ENCODE measurements at places on chromosomes 5 and 9.

- DNase-seq, result no peak
These were observed 2.8 kb downstream of the RAD17 start for GRCh38 chr5:69372394-69372793.

DNA sequence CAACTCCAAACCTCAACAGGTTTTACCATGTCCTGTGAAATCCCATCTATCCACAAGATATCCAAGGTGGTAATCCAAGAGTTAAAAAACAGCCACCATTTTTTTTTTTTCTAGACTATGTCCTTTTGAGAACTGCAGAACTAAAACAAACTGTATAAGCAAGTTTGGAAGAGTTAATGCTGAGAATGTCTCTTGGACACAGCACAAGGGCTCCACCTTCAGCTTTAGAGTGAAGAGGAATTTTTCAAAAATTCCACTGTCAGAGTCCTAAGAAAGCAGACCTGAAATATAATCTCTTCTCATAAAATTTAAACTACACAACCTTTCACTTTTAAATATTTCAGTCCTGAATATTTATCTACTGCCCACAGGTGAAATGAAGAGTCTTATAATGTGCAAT, 167.8 kb upstream of the CCNG1 start:
- DNase-seq, result no peak

DNA sequence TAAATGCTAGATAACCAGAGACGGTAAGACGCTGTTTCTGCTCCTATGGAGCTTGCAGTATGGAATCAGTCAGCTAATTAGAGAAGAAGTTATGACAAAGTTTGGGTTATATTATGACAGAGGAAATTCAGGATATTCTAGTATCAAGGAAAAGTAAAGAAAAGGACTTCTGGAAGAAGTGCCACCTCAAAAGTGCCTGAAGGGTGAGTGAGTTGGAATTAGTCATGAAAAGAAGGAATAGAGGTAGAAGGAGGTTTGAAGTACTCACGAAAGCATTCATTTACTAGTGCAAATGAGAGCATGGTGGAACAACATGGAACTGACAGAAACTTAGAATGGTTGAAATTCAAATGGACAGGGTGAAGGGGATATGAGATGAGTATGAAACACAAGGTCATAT, 40.4 kb upstream of the MTAP start:
- no peak for DNase-seq

DNA sequence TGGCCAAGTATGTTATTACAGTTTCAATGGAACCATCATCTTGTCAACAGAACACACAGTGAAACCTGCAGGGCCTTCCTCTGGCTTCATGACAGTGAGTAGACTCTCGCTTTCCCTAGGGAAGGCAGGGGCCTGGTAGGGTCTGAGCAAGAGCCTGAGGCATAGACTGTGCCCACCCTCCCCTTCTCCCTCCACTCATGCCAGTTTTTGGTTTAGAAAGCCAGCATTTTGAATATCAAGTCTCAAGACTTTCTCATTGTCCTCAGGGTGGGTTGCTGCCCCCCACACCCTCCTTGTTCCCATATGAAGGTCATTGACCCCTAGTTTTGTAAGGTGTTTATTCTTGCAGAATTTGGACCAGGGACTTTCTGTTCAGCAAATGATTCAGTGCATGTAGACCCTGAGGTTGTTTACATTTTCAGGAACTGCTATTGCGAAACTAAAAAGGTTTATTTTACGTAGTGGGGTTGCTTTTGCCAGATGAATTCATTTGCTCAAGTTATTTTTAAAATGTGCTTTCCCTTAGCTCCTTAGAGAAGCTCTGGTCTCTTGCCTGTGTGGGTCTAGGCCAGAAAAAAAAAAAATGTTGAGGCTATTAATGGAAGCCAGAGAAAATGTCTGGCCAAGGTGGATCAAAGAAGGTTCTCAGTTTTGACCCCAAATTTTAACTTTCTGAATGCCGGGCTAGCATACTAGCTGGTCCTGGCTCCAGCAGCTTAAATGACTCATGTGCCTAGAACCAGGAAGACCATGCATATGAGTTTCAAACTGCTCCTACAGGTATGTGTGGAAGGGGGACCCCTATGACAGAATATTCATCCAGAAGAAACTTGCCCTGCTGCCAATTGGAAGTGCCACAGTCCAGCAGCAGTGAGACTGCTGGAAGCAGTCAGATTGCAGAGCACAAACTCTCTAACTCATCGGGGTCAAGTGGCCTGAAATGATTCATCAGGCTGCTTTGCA, 10.1 kb upstream of the MOB3B start:
- no peak for DNase-seq

GRCh38 chr5:60248901-60249300, 355.4 kb upstream of the PDE4D start:
- no peak for DNase-seq

DNA sequence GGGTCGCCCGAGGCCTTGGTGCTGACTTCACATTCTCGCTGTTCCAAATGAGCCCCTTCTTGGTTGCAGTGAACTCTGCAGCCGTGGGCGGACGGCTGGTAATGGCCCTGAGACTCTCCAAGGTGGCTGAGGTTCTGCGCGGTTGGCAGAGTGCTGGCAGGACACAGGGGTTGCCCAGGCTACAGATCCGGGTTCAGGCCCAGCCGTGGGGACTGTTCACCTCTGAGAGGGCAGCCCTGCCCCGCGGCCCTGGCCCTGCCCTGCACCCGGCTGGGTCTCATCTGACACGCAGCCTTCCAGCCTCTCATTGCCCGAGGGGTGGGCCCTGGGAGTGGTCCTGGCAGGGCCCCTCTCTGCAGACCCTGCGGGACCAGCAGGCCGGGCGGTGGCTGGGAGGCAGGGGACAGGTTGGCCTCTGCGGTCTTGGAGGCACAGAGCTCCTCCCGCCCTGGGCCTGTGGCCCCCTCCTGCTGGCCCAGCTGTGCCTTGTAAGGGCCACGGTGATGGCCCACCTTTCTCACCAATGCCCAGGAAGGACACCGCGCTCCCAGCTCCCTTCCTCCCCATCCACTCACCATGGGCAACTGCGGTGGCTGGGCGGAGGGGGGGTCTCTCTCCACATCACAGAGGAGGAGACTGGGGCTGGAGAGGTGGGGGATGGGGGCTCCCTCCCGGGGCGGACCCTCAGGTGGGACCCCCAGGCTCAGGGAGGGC, 51.6 kb downstream of the AHRR start:
- DNase-seq, result no peak

DNA sequence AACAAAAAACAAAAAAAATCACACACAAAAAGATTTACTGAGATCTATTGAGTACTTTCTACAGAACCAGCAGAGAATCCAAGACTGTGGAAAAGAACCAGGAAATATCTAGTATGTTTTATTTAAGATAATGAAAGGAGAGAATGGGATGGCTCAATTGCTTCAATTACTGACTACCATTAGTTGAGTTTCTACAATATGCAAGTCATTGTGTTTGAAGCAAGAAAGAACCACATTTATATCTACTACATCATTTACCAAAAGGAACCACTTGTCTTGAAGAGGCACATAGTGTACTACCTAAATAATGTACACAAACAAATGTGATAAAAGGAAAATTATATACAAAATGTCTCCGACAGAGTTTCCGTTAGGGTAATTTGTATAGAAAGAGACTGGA, 325.9 kb upstream of the TNC start:
- DNase-seq, result no peak

GRCh38 chr9:91814201-91814600, 135.8 kb downstream of the ROR2 start:
- no peak for DNase-seq

GRCh38 chr9:116905171-116905588, 218.1 kb downstream of the TRIM32 start:
- DNase-seq, result no peak

DNA sequence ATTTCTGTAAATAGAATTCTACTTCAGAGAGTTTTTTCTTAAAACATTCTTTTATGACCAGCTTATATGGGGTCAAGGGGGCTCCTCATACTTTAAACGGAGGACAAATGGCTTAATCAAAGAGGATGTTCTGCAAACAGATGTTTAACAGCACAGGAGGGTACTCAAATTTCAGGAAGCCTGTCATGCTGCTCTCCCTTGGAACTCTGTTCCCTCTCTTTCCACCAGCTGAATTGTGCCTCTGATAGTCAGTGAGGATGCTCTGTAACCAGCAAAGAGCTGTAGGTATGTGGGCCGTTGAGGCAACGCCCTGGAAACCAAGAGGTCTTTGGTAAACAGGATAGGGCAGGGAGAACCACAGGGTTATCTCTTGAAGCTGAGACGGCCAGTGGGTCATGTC, 161.1 kb downstream of the C5orf15 start:
- no peak for DNase-seq
